ENCODE measurements at places on chromosomes 7 and 10.

DNA sequence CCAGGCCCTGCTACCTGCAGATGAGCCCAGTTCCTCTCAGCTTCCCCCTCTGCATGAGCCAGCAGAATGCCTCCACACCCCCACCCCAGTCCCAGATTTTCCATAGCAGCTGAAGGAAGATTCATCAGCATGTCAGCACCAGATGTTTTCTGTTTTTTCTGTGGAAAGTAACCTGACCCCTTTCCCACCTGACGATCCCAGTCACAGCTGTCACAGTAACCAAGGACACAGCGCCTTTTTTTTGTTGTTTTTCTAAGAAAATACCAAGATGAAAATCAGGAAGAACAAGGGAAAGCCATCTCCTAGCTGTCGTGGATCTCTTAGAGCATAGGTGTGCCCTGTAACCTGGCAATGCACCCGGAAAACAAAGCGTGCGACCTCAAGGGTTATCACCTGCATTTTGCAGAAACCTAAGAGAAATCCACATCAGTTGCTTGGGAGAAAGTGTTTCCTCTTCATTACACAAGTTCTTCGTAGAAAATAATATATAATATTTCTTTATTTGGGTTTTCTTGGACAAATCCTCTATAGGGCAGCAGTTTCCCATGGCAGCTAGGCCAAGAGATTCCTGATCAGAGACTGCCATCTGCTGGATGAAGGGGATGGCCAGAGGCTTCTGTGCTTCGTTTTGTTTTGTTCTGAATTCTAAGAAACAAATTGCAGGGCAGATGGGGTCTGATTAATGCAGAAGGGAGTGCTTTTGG, 401.9 kb downstream of the TNS3 start:
- no peak for DNase-seq

- no peak for DNase-seq
Observed at GRCh38 chr7:154874409-154875113, 128.4 kb downstream of the PAXIP1 start.

- no peak for DNase-seq
Observed at GRCh38 chr10:18145652-18146051, 5.4 kb downstream of the CACNB2 start.

GRCh38 chr7:24959735-24960485, 20.1 kb downstream of the OSBPL3 start:
- DNase-seq = no peak

DNA sequence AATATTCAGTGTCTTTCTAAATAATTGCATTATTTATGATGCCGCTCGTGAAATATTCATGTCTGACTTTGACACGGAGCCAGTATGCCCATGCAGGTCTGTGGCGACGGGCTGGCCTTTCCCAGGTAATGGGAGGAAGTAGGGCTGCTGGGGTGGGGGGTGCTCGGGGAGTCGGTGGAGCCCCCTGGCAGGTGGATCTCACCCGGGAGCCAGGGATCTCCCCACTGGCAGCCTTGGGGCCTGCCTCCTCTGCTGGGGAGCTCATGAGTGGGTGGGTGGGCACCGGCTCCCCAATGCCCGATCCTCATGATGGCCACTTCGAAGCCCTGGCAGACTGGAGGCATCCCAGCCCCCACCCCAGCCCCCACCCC, 52.8 kb downstream of the PWWP2B start:
- no peak for DNase-seq

DNA sequence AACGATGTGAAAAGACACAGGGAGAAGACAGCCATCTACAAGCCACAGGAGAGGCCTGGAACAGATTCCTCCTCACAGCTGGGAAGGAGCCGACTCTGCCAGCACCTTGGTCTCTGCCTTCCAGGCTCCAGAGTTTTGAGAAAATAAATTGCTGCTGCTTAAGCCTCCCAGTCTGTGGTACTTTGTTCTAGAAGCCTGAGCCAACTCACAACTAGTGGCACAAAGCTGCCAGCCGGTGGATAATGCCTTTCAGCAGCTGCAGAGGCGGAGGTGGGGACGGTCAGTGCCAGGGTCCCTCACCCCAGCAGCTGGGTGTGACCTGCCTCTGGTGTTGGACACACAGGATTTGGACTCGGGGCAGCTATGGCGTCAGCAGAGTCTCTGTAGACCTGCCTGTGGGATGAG, 255.4 kb upstream of the PITRM1 start:
- no peak for DNase-seq

DNA sequence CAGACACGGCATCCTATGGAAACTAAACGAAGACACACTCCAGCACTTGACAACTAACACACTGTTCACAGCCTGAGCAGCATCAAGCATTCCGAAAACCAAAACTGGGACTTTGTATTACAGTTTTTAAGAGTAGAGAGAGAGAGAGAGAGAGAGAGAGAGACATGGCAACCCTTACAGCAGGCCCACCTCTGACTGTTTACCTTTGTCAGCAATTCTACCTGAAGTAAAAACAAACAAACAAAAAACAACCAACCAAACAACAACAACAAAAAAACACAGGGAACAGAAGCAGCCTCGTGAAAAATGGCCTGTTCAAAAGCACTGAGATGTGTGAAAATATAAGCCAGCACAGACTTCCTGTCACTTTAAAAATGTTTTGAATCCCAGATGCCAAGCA, 118.0 kb downstream of the SPAG6 start:
- no peak for DNase-seq

DNA sequence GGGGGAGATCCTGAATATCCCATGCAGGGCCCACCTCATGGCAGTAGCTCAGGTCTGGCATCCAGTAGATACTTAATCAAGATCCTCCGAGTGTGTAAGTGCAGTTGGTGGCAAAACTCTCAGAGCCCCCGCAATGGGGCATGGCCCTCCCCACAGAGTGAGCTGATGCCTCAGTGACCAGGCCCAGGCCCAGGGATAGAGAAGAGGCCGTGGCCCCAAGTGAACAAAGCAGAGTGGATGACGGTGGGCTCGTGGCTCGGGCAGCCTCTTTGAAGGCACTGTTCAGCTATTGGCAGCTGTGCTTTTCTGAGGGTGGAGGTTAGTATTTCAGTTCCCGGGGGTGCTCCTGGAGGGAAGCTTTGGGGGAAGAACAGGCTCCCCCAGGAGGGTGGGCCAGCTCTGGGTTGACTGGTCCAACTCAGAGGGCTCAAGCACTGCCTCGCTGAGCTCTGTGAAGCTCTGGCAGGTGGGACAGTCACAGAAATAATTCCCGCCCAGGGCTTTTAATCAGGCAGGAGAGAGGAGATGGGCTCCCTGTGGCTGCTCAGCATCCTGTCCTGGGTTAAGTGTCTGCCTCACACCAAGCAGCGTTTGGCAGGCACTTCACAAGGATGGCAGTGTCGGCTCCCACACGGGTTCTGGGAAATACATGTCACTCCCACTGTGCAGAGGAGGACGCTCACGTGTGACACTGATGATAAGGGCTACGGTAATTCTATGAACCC, 583.6 kb downstream of the TCERG1L start:
- DNase-seq = no peak

DNA sequence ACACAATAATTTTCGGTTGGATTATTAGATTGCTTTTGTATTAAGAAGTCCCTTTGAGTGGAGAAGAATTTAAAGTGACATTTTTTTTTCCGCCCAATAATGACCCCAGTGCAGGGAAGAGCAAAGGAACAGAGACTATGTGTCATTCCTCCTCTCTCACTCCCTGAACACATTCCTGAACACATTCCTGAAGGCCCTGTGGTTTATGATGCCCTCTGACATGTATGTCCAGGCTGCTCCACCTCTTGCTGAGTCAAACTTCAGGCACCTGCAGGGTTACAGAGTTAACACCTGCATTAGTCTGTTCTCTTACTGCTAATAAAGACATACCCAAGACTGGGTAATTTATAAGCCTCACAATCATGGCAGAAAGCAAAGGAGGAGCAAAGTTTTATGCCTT, 704.0 kb upstream of the LRRN3 start:
- DNase-seq = no peak

DNA sequence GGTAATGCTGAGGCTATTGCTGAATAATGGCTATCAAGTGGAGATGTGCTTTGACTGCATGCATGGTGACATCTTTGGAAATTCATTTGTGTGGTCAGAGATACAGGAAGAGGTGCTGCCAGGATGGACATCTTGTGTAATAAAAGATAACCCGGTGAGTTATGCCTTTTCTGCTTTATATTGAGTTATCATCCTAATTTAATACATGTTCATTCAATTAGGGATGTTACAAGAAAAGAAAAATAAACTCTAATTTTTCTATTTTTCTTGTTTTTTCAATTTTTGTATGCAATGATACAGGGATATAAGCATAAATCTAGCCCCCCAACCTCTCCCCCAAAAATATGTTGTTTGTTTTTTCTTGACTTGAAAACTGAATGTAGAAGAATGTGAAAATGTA, 26.4 kb upstream of the LMOD2 start:
- no peak for DNase-seq

GRCh38 chr7:97457054-97457453, 274.8 kb upstream of the TAC1 start:
- no peak for DNase-seq

DNA sequence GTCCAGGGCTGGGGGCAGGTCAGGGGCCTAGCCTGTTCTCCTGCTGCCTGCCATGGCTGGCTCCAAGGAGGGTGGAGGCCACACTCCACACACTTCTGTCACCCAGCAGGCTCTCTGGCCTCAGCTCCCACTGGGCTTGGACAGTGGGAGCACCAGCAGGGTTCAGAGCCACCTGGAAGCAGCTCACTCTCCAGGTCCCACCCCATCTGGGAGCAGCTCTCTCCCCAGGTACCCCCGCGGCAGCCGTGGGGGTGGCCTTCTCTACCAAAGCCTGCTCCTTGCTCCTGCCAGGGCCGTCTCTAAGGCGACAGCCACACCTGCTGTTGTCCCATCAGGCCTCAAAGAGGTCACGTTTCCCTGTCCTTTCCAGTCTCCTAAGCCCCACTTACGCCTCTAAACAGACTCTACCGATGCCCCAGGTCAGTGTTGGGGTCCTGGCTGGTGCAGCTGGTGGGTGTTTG, 142.5 kb upstream of the RET start:
- peak; percentile 57 for DNase-seq

All from kidney (tissue), 22 donors.